ENCODE measurements at places on chromosomes 2 and 18.

- DNase-seq: no peak
These were observed 115.1 kb downstream of the KCNJ3 start for GRCh38 chr2:154813636-154814035.

- DNase-seq: peak; percentile 99
These were observed 29.6 kb downstream of the SH3BP4 start for GRCh38 chr2:234981197-234982095.

DNA sequence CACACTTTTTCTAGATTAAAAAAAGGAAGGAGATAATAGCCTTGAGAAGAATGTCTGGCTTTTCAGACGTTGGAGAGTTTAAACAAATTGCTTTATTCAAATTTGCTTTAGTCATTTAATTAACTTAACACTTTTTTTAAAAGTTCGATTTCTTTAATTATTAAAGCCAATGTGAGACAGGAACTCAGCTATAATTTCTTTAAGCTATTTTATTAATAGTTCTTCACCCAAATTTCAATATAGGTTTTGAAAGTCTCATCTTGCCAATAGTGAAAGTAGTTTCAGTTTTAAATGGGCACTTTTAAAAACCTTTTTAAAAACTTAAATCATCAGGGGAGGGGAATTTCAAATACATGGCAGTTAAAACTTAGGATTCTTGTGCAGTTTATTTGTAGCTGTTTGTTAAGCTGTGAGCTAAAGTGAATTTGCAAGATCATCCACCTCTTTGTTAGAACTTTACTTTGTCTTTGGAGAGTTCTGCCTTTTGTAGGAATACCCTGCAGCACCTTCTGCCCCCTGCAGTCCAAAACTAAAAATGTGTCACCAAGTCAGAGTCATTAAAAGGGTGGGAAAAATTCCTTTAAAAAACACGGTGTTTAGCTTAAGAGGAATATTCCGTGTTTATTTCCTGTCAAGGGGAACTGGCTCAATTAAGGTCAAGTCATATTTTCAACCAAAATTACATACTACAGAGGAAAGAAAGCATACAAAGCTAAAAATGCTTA is 4.6 kb downstream of the TGIF1 start:
- DNase-seq: peak; percentile 61

GRCh38 chr2:9842487-9843228 is 616 bp upstream of the TAF1B start:
- DNase-seq: no peak

GRCh38 chr2:190318931-190319554 is 583 bp downstream of the HIBCH start:
- DNase-seq: no peak

GRCh38 chr18:9022397-9023155 is 79.9 kb upstream of the NDUFV2 start:
- DNase-seq: no peak

- no peak for DNase-seq
These were observed 27.9 kb downstream of the CCDC88A start for GRCh38 chr2:55391615-55392242.

- peak; percentile 85 for DNase-seq
These were observed 1.1 kb upstream of the SEH1L start for GRCh38 chr18:12946549-12947284.

GRCh38 chr2:23557455-23557854 is 172.5 kb downstream of the KLHL29 start:
- DNase-seq: no peak

DNA sequence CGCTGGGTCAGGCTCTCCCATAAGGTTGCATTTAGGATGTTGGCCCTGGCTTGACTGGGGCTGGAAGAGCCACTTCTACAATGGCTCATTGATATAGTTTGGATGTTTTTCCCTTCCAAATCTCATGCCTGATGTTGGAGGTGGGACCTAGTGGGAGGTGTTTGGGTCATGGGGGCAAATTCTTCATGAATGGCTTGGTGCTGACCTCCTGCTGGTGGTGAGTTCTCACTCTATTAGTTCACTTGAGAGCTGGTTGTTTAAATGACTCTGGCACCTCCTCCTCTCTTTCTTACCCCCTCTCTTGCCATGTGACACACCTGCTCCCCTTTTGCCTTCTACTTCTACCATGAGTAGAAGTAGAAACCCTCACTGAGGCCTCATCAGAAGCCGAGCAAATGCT is 20.5 kb downstream of the ACOXL start:
- DNase-seq: no peak

DNA sequence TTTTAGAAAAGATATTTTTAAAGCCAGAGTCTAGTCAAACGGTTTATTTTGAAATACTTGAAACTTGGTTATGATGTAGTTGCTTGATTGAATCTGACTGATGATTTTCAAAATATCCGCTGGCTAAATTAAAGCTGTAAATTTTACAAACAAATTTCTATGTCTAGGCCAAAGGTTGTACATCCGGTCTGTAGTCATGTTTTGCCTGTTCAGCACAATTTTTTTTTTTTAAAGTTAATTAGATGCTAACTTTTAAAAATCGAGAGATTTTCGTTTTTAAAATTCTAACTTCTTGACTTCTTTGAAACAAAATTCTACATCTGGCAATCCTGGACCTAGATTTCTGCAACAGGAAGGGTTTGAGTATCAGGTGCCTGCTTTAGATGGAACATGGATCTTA is 412.4 kb downstream of the TXNL1 start:
- DNase-seq: no peak

- DNase-seq: no peak
These were observed 630.8 kb upstream of the SLC39A10 start for GRCh38 chr2:195026261-195026660.

GRCh38 chr2:72696559-72696958 is 129.3 kb downstream of the EXOC6B start:
- no peak for DNase-seq

GRCh38 chr2:70733646-70734180 is 34.3 kb downstream of the ADD2 start:
- DNase-seq: no peak

- DNase-seq: peak; percentile 55
These were observed 15.2 kb upstream of the NT5DC4 start for GRCh38 chr2:112705575-112705974.

GRCh38 chr2:11785611-11785940 is 39.1 kb downstream of the LPIN1 start:
- DNase-seq: no peak

- no peak for DNase-seq
These were observed 28.6 kb upstream of the CYP26B1 start for GRCh38 chr2:72176281-72176680.

Measured in HFFc6 (cell line).